ENCODE measurements at places on chromosomes 4 and X.

GRCh38 chr4:139898293-139898692 is 232.7 kb downstream of the MGST2 start:
- no peak for DNase-seq

DNA sequence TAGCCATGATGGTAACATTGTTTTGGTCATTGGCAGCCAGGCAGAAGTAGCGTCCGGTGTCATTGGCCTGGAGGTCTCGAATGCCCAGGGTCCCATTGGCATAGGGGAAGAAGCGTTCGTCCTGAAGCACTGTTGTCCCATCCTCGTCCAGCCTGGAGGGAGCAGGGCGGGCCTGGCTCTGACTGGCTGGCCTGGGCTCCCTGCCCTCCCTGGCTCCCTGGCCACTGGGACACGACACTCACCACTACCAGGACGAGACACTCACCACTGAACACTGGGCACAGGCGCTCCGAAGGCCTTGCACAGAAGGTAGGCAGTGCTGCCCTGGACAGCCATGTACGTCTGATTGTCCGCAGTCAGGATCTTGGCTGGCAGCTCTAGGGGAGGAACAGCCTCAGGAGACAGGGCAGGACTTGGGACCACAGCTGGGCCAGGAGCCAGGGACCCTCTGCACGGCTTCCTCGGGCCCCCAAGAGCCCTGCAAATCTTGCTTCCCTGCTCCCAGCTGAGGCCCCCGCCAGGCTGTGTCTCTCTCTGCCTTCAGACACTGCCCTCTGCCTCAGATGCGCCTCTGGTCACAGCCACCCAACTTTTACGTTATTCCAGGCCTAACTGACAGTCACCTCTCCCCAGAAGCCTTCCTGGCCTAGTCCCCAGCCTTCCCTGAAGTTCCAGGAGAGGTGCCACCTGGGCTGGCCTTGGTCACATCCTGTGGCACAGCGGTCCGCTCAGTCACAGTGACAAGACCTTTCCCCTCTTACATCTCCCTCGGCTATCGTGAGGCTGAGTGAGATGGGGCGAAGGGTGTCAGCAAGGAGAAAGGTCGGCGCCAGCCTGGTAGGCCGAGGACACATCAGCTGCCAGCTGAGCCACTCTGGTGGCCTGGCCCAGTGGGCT is 17.1 kb downstream of the L1CAM start:
- no peak for DNase-seq

GRCh38 chr4:24002330-24002966 is 112.6 kb upstream of the PPARGC1A start:
- no peak for DNase-seq

GRCh38 chr4:158861281-158861680 is 92.5 kb downstream of the FNIP2 start:
- no peak for DNase-seq

DNA sequence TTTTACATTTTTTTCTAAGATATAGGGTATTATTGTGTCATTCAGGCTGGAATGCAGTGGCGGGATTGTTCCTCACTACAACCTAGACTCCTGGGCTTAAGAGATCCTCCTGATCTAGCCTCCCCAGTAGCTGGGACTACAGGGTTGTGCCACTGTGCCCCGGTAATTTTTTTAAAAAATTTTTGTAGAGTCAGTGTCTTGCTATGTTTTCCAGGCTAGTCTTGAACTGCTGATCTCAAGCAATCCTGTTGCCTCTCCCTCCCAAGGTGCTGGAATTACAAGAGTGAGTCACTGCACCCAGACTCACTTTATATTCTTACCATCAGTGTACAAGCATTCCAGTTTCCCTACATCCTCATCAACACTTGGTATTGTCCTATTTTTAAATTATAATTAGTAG is 156.4 kb upstream of the GYPA start:
- no peak for DNase-seq

DNA sequence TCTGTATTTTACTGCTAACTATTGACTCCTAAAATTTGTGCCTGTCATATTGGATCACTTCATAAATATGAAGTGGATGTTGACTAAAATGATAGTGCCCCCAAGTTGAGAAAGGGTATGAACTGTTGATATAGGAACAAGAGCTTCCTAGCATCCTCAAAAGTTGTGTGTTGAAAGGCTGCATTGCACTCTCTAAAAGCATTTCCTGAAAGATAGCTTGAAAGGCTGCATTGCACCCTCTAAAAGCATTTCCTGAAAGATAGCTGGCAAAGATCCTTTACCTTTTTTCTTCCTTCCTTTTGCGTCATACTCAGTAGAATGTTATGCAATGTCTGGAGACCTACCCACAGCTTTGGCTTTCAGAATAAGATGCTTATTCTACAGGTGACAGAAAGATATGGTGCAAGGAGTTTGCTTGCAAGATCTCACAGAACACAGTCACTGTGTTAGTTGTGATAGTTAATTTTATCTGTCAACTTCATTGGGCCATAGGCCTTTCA is 274.6 kb upstream of the GALNTL6 start:
- no peak for DNase-seq

DNA sequence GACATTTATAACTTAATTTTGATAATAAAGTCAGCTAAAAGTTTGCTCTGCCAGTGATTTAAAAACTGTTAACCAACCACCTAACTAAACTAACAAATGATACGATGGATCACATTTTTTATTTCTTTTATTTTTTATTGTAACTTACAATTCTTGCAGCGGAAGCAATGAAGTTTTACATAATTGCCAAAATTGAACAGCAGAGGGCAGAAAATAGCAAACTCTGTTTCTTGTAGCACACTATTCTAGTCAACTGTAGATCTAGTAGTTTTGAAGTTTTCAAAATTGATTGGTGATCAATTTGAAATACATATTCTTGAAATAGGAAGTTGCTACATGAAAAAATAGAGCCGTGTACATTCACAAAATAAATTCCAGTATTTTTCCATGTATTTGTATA is 2.8 kb upstream of the GRIA2 start:
- no peak for DNase-seq

- no peak for DNase-seq
These were observed 812.9 kb downstream of the FSTL5 start for GRCh38 chr4:161350946-161351345.

DNA sequence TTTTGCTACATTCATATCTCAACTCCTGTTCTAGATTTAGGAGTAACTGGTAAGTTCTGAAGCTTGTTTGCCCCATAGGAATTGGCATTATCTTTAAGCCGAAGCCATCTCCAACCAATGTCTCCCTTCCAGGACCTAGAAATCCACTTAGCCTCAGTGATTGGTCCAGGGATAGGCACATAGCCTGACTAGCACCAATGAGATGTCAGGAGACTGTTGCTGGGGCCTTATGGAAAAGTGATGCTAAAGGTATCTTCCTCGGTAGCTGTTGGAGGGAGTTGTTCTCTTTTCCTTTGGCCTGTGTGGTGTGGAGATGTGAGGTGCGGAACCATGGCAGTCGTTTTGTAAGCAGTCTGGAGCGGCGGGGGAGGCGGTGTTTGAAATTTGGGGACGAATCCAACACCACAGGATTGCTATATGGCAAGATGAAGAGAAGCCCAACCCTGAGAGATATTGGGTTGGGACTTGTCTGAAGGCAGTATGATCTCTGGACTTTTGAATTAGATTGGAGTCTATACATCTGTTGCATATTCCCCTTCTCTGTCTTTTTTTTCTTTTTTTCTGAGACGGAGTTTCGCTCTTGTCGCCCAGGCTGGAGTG is 109.8 kb upstream of the ATP6AP2 start:
- no peak for DNase-seq

DNA sequence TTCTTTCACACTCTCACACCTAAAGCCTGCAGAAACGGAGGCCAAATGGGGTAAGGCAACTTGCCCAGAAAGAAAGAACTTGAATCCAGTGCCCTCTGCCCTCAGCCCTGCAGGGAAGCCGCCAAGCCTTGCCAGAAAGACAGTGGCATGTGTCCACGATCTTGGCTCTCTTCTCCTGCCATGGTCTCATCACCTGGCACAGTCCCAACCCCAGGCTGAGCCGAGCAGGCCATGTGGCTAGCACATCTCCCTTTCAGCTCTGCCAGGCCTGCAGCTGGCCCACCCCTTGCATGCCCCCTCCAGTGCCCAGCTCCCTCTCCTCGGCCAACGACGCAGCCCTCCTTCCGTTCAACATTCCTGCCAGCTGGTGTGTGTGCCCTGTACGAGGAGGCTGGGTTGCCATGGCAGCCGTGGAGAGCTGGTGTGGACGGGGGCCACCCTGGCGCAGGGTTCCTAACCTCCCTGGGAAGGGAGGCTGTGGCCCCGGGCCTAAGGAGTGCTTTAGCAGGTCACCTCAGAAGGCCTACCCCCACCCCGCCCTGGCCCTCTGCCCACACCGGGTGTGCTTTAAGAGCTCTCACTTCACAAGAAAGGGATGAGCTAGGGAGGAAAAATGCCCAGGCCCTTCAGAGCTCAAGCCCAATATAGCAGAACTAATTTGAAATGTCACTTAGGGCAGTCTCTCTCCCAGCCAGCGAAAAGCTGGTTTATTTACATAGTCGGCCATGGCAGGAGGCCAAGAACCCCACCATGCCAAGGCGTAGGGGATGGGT is 73.0 kb upstream of the PJA1 start:
- DNase-seq, result no peak
